NCI-H524 treated with DMSO at 0.1 percent for 48 hours (cell line): ENCODE measurements at places on chromosomes 6 and 20.

GRCh38 chr6:132253906-132254305, 147.4 kb downstream of the MOXD1 start:
- DNase-seq, result no peak

- no peak for DNase-seq
These were observed 44.6 kb upstream of the DDR1 start for GRCh38 chr6:30839671-30840070.

- no peak for DNase-seq
These were observed 97.4 kb upstream of the SALL4 start for GRCh38 chr20:51899674-51900073.

GRCh38 chr6:11853678-11854407, 75.2 kb upstream of the ADTRP start:
- no peak for DNase-seq

GRCh38 chr20:25571817-25572216, 13.5 kb downstream of the NINL start:
- DNase-seq, result no peak

- DNase-seq, result no peak
These were observed 129.0 kb upstream of the SGK1 start for GRCh38 chr6:134446896-134447295.

DNA sequence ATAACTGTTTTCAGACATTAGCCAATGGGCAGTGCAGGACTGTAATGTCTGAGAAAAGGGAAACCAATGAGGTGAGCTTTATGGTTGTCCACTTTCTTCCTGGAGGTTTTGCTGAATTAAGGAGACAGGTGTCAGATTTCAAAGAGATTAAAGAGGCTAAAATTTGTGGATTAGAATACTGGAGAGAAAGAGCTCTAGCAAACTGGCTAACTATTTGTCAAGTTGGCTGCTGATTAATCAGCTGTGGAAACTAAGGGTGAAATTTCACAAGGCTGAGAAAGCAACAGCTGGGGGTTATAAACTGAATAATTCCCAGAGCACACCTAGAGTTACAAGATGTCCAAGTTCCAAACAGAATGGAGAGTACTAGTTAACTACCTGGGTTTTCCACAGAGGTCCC, 198.9 kb downstream of the TBC1D32 start:
- DNase-seq, result peak; percentile 74

- peak; percentile 27 for DNase-seq
These were observed 16.5 kb downstream of the SMLR1 start for GRCh38 chr6:130843575-130844320.

DNA sequence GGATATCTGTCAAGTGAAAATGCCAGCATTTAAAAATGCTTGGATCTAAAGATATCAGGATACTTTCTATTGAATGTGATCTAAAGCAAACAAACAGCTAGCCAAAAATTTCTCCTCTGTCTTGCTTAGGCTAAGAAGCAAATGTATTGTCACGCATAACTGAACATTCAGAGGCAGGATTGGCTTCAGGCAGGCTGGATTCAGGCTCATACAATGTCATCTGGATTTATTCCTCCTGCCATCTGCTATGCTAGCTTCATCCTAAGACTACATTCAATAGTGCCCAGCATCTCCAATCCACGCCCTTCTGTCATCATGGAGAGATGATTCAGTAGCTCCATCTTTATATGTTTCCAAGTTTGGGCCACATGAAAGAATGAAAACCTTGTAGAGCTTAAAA, 27.1 kb downstream of the PFDN4 start:
- DNase-seq, result peak; percentile 17

GRCh38 chr6:87118054-87118453, 23.1 kb upstream of the CGA start:
- no peak for DNase-seq

- no peak for DNase-seq
These were observed 144.2 kb upstream of the CENPW start for GRCh38 chr6:126195625-126196236.

- no peak for DNase-seq
These were observed 105.3 kb upstream of the KHDRBS2 start for GRCh38 chr6:62391358-62391757.

DNA sequence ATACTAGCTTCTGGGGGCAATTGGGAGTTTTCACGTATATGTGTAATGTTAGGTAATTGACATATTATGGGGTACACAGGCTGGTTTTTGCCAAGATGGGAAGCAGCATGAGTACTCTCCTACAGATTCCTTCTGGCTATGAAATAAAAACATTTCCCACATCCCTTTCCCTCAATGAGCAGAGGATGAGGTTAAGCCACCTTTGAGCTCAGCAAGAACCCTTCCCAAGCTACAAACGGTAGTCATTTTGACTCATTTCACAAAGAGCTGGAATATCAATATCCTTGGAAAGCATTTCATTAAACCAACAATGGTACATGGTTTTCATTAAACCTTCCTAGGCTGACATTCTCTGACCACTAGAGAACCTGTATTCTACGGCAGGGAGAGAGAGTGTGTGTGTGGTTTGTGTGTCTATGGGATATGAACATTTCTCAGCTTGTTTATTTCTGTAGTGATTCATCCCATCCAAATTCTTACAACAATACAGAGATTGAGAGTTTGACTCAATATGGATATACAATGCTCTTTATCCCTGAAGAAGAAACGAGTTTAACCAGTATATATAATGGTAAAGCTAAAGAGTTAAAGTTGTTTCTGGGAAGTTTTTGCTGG, 119.5 kb downstream of the ARHGAP18 start:
- no peak for DNase-seq

DNA sequence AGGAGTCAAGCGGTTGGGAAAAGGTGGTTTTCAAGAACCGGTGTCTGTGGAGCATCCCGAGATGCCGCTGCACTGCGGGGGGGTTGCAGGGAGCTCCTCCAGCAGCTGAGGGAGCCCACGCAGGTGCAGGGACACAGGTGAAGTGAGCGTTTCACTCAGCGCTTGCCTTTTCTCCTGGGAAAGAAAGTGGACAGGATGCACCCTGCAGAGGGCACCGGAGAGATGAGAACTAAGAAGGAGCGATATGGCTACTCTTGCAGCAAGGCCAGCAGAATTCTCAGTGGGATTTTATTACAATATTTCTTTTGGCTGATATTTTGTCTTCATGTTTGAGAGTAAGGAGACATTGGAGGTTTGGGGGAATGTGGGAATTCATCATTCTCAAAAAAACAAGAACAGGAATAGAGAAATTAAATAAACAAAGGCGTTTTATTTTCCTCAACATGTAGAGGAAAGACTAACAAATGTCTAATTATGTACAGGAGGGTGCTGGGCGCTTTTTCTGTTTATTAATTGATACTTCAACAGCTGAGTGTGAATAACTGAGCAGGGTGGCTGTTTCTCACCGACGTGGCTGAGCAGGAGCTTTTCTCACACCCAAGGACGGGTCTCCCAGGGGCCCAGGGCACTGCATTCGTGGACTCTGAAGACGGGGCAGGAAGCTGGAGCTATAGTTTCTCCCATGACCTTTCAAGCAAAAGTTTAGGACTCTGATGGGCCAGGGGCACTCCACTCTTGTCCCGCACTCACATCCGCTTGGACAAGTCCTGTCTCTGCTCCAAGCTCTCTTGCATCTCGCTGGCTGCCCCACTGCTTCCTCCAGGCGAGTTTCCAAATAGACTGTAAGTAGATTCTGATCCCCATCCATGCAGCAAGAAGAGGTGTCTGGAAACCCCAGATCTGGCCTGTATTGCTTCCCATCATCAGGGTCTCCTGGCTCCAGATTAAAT, 176.1 kb downstream of the SMOC2 start:
- DNase-seq, result no peak

- no peak for DNase-seq
These were observed 358.9 kb upstream of the ID4 start for GRCh38 chr6:19478273-19478672.

GRCh38 chr6:140230282-140230681, 855.8 kb upstream of the CITED2 start:
- DNase-seq, result no peak
